Small intestine (tissue), 16 donors: ENCODE measurements at places on chromosomes 7 and 10. TPM values are rescaled to one million over a fixed set of nuclear protein-coding genes. Genes with fewer than 3 reads are reported as not detected.

The VAX1 gene
- polyA plus RNA-seq: not detected

- H3K36me3 ChIP-seq: no peaks in the 10 kb centered on the region
- DNase-seq: peak; percentile 29
- H3K27me3 ChIP-seq: no peaks in the 10 kb centered on the region
- no peak overlapping the region for H3K4me3 ChIP-seq
Observed at GRCh38 chr7:55568613-55569268, 3.6 kb downstream of the VOPP1 start.

- peak overlapping the region; percentile 74 for H3K27ac ChIP-seq
- no peaks in the 10 kb centered on the region for H3K4me1 ChIP-seq
- DNase-seq: peak; percentile 72
- H3K4me3 ChIP-seq: no peak overlapping the region
Observed at GRCh38 chr7:16811551-16811950, 6.8 kb upstream of the AGR2 start.

The PILRA gene
- polyA plus RNA-seq: 0.81 TPM

DNA sequence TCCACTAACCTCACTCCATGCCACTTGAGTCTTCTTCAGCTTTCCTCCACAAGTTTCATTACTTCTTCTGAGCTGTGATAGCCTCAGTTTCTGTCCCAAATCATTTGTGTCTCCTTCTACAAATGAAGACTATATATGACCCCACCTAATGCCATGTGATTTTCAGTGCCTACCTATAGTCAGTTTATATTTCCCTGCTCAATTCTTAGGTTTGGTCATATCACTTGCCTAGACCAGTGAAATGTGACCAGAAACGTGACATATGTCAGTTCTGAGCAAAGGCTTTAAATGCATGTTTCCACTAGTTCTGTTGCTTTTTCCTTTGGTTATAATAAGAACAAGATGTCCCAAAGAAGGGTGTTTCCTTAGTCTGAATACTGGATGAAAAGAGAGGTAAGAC lies 24.6 kb upstream of the REEP3 start:
- H3K27me3 ChIP-seq: no peaks in the 10 kb centered on the region
- no peaks in the 10 kb centered on the region for H3K4me1 ChIP-seq
- H3K36me3 ChIP-seq: peaks cover 7% of the 10 kb centered on the region
- no peak for DNase-seq

DNA sequence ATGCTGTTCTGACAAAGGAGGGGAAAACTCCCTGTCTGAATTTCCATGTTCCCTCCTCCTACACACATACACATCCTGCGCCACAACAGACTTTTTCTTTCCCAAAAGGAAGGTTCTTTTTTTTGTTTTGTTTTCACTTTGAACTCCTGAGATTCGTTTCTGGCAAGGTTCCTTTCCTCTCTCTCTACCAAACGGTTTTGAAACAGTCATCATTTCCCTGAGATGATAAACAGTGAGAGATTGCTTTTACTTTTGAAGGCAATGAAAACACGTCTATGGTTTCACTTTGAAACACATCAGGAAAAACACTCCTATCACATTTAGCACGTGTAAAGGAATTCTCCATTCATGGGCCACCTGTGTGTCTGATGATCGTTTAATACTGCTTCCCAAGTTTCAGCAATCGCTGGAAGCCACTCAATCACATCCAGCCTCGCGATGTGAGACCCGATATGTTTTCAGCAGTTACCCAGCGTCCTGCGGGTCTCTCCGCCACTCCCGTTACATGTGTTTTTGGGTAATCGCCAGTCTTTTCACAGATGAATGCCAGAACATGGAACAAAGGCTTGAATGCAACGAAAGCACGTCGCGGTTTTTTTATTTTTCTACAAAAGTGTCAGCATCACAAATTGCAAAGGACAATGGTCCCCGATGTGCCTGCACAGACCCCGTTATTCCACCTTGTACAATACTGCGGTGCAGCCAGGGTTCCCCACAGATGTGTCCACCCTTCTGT lies 62.8 kb upstream of the CUX1 start:
- no peaks in the 10 kb centered on the region for H3K4me1 ChIP-seq
- no peaks in the 10 kb centered on the region for H3K36me3 ChIP-seq
- peak; percentile 54 for DNase-seq
- no peaks in the 10 kb centered on the region for H3K27me3 ChIP-seq

GRCh38 chr7:92830027-92830426 lies 6.3 kb downstream of the CDK6 start:
- no peak for DNase-seq
- no peaks in the 10 kb centered on the region for H3K27me3 ChIP-seq
- H3K36me3 ChIP-seq: no peaks in the 10 kb centered on the region
- H3K4me3 ChIP-seq: no peak overlapping the region

DNA sequence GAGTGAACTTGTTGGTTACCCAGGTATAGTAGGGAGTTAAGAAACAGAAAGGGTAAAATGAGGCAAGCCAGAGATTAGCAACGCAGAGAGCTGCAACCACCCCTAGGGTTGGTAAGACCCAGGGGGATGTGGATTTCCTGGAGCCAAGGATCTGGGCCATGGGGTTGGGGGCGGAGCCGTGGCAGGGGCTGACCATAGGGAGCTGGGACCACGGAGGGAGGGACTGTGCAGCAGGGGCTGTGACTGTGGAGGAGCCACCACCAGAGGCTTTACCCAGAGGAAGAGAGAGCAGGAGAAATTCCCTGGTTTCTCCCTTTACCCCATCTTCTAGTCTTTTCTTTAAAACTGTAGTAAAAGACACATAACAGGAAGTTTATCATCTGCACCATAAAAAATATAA lies 58.6 kb upstream of the BAIAP2L1 start:
- H3K27me3 ChIP-seq: no peaks in the 10 kb centered on the region
- no peaks in the 10 kb centered on the region for H3K4me1 ChIP-seq
- H3K27ac ChIP-seq: no peak overlapping the region
- DNase-seq: no peak
- no peaks in the 10 kb centered on the region for H3K36me3 ChIP-seq
- no peak overlapping the region for H3K4me3 ChIP-seq

GRCh38 chr10:62333135-62333889 lies 40.9 kb upstream of the ZNF365 start:
- no peak for DNase-seq
- H3K27ac ChIP-seq: no peak overlapping the region
- no peaks in the 10 kb centered on the region for H3K4me1 ChIP-seq
- no peaks in the 10 kb centered on the region for H3K27me3 ChIP-seq
- no peak overlapping the region for H3K4me3 ChIP-seq

- peak; percentile 84 for DNase-seq
- H3K27me3 ChIP-seq: no peaks in the 10 kb centered on the region
- H3K36me3 ChIP-seq: no peaks in the 10 kb centered on the region
- no peak overlapping the region for H3K27ac ChIP-seq
- no peak overlapping the region for H3K4me3 ChIP-seq
Observed at GRCh38 chr7:131586259-131586658, 29.8 kb upstream of the PODXL start.

The FBXL13 gene
- polyA plus RNA-seq: not detected

- no peak overlapping the region for H3K27ac ChIP-seq
- DNase-seq: no peak
- no peaks in the 10 kb centered on the region for H3K4me1 ChIP-seq
- peaks cover 7% of the 10 kb centered on the region for H3K36me3 ChIP-seq
- no peaks in the 10 kb centered on the region for H3K27me3 ChIP-seq
Observed at GRCh38 chr10:13722747-13723653, 136.2 kb downstream of the PRPF18 start.

DNA sequence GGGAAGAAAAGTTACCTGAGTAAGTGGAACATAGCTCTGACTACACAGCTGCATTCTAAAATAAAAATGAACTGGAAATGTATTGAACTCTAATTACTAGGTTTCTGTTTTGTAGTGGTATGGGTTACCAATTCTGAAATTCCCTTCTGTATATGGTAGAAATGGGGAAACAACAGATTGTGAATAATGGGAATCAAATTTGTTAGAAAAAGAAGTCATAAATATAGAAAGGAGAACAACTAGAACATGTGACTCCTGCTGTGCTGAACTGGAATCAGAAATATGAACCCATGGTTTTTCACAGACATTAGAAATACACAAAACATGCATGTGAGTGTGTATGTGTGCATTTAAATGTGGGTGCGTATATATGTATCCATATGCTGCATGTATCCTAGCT lies 27.0 kb downstream of the MCMBP start:
- H3K36me3 ChIP-seq: peaks cover 32% of the 10 kb centered on the region
- no peaks in the 10 kb centered on the region for H3K4me1 ChIP-seq
- no peaks in the 10 kb centered on the region for H3K27me3 ChIP-seq
- no peak for DNase-seq
- no peak overlapping the region for H3K4me3 ChIP-seq
- no peak overlapping the region for H3K27ac ChIP-seq

GRCh38 chr10:33309406-33309805 lies 25.1 kb downstream of the NRP1 start:
- no peaks in the 10 kb centered on the region for H3K27me3 ChIP-seq
- no peaks in the 10 kb centered on the region for H3K4me1 ChIP-seq
- H3K27ac ChIP-seq: no peak overlapping the region
- DNase-seq: no peak
- H3K36me3 ChIP-seq: peaks cover 4% of the 10 kb centered on the region

The NPFFR1 gene
- polyA plus RNA-seq: 0.22 TPM

GRCh38 chr7:116354171-116354545 lies 143.8 kb downstream of the TES start:
- H3K4me1 ChIP-seq: no peaks in the 10 kb centered on the region
- H3K27me3 ChIP-seq: no peaks in the 10 kb centered on the region
- no peak overlapping the region for H3K4me3 ChIP-seq
- DNase-seq: peak; percentile 61

GRCh38 chr7:26599982-26600381 lies 264.4 kb downstream of the SKAP2 start:
- H3K4me3 ChIP-seq: no peak overlapping the region
- DNase-seq: no peak
- H3K27ac ChIP-seq: no peak overlapping the region
- no peaks in the 10 kb centered on the region for H3K36me3 ChIP-seq
- no peaks in the 10 kb centered on the region for H3K4me1 ChIP-seq
